Left renal pelvis (tissue), 4 donors: ENCODE measurements at places on chromosomes 11 and 22. TPM values are rescaled to one million over a fixed set of nuclear protein-coding genes. Genes with fewer than 3 reads are reported as not detected.

The LMNTD2 gene
- polyA plus RNA-seq = 7.5 TPM

The CCDC15 gene
- 3.7 TPM for polyA plus RNA-seq

The CTSW gene
- 1.3 TPM for polyA plus RNA-seq

The CCDC116 gene
- polyA plus RNA-seq = 0.46 TPM

The PSMC3 gene
- 161 TPM for polyA plus RNA-seq

The PATE2 gene
- not detected for polyA plus RNA-seq

The GRM5 gene
- 0.18 TPM for polyA plus RNA-seq

The BAIAP2L2 gene
- polyA plus RNA-seq = 8.4 TPM

The TMA7B gene
- 0.16 TPM for polyA plus RNA-seq

The UPK3A gene
- 0.22 TPM for polyA plus RNA-seq

The HTR3A gene
- polyA plus RNA-seq = not detected

The CARD18 gene
- polyA plus RNA-seq = not detected

The CRYBB3 gene
- polyA plus RNA-seq = not detected

The DEUP1 gene
- 1.6 TPM for polyA plus RNA-seq

The SLC22A9 gene
- polyA plus RNA-seq = 0.11 TPM

The TSPAN32 gene
- 6.0 TPM for polyA plus RNA-seq

The RHOD gene
- polyA plus RNA-seq = 8.9 TPM

The FGF4 gene
- not detected for polyA plus RNA-seq

The FOLR2 gene
- 10.4 TPM for polyA plus RNA-seq

The SERPIND1 gene
- 3.2 TPM for polyA plus RNA-seq

The CTSD gene
- polyA plus RNA-seq = 242 TPM

The TESMIN gene
- polyA plus RNA-seq = 15.6 TPM

The MAPK8IP1 gene
- 12.7 TPM for polyA plus RNA-seq

The F2 gene
- 0.34 TPM for polyA plus RNA-seq

The FIBIN gene
- 25.8 TPM for polyA plus RNA-seq

The SLC22A12 gene
- 0.08 TPM for polyA plus RNA-seq

The LRRC51 gene
- 13.0 TPM for polyA plus RNA-seq

The RAB36 gene
- polyA plus RNA-seq = 12.9 TPM

The DCDC1 gene
- 4.9 TPM for polyA plus RNA-seq
